ENCODE measurements at places on chromosomes 7 and 10.

DNA sequence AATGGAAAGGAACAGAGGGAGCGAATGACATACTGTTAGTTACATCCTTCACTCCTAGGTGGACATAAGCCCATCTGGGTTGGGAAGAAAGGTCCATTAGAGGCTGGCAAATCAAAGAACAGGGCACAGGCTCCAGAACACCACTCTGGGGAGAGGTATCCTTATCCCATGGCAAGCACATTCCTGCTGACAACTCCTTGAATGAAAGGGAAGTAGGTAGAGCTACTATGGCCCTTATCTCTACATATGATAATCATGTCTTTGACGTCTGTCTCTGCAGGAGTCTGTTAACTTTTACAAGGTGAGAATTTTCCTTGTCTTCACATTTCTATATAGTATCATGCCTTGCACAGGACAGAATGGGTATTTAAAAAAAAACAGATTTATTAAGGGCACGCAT lies 10.4 kb downstream of the DENND11 start:
- DNase-seq, result no peak

- peak; percentile 82 for DNase-seq
Measured at GRCh38 chr7:142603870-142604448, 145.3 kb upstream of the PRSS1 start.

DNA sequence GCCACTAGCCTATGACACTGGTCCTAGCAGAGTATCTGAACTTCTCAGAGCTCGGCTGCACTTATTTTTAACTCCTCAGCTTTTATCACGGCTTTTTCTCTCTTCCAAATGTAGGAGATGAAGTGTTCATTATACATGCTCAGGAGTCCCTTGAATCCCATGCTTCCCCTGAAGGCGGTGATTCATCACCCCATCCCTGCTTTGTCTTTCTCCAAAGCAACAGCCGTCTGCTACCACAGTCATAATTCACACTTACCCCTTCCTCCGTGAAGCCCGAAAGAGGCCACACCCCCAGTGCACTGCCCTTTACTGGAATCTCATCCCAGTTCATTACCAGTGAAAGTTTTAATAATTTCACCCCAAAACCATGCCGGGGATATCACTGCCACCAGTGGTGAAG lies 301.5 kb upstream of the SHH start:
- DNase-seq, result no peak

- DNase-seq, result no peak
Measured at GRCh38 chr10:357201-357950, 222.1 kb downstream of the ZMYND11 start.

DNA sequence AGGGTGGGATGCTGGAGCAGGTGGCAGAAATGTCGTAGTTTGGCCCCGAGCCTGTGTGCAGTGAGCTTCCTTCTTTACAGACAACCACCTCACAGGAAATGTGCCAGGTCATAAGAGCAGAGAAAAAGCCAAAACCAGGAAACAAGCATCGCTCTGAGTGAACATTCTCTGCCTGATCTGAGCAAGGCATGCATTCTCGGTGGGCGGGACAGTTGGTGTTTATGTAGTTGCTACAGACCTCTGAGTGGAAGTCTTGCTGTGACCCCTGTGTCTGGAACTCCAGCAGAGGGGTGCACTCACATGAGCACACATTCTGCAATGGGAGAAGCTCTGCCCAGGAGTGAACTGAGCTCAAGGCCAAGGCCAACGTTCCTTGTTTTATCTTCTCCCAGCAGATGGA lies 230.1 kb downstream of the TCERG1L start:
- DNase-seq, result no peak

GRCh38 chr10:1182280-1183032 lies 126.3 kb downstream of the WDR37 start:
- DNase-seq, result no peak

GRCh38 chr7:140512317-140513000 lies 33.2 kb upstream of the MKRN1 start:
- no peak for DNase-seq

Measured in COLO829 (cell line).